ENCODE measurements at places on chromosomes 6 and 20.

DNA sequence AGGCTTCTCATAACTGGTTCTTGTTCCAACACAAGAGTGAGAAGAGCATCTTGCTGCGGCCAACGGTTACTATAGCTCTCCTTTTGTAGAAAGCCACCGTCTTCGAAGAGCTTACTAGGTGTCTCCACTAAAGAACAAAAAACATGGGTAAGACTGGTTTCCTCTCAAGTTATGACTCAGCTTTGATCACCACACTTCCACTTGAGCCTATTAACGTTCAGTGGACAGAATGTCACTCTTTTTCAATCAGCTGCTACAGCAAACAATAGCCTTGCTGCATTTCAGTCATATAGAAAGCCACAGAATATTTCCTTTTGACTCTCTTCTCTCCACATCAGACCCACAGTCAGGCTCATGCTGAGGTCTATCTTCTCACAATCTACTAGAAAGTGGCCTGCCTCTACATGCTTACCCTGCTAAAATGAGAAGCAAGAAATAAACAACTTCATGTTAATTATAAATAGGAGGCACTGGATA is 243.5 kb upstream of the PREP start:
- no peak for DNase-seq

- DNase-seq = peak; percentile 77
Observed at GRCh38 chr6:37381579-37381978, 27.8 kb downstream of the RNF8 start.

DNA sequence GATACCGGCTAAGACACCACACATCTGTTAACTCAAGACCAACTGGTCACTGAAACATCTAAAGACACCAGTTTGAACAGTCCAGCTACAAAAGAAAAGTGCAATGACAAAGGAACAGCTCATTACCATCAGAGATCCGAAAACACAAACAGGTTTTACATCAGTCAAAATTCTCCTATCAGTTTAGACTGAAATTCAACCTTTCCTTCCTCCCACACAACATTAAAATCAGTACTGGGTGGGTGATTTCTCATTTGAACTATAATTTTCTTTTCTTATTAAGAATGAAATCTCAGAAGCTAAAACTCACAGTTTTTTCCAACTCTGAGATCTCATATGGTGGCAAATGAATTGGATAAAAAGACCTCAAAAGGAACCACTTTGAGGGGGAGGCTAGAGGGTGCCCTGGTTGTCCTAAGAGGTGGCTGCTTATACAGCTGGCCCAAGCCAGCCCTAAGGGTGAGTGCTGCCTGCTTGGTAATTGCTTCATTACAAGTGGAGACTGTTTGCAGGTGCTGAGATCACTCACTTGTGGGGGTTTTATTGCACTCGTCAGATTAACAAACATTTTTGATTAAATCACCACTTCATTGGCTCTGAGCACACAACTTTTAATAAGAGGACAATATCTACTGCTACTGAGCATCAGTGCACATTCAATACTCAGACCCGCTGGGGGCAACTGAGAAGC is 4.3 kb downstream of the CCDC167 start:
- DNase-seq = no peak

- no peak for DNase-seq
Observed at GRCh38 chr6:143205131-143205535, 144.4 kb downstream of the AIG1 start.

DNA sequence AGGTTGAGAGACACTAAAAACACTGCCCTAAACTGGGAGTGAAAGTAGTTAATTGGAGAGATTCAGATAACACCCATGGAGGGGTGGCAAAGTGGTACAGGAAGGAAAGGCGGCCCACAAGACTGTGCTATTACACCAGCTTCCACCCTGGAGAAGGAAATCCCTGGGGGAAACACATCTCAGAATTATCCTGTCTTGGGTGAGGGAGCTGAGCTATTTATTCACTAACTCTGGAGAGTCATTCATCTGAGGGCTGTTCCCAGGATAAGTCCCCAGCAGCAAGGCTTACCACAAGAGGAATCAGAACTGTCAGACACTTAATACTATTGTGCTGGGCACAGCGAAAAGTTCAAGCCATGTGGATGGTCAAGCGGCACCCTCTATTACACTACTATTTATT is 9.9 kb downstream of the TBCC start:
- DNase-seq = no peak

DNA sequence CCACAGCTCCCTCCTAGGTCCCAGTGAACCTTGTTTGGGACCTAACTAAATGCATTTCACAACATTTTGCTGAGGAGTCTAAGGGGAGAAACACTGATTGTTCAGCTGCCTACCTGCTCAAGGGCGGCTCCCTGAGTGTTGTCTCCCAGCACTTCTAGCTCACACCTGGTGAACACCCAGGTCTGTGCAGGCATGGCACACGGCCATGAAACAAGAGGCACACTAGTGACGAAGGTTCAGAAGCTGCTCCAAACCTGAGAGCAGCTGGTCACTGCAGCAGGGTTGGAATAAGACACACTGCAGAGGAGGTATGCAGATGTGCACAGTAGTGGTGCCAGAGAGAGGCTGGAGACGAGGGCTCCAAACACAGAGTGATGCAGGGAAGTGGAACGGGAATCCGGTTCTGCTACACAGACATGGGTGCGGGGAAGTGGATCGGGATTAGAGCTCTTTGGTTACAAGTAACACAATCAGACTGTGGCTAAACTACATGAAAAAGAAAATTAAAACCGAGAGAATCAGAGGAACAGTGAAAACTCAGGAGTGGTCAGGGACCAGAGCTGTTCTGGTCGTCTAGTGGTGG is 486.1 kb upstream of the CDH4 start:
- DNase-seq = no peak

DNA sequence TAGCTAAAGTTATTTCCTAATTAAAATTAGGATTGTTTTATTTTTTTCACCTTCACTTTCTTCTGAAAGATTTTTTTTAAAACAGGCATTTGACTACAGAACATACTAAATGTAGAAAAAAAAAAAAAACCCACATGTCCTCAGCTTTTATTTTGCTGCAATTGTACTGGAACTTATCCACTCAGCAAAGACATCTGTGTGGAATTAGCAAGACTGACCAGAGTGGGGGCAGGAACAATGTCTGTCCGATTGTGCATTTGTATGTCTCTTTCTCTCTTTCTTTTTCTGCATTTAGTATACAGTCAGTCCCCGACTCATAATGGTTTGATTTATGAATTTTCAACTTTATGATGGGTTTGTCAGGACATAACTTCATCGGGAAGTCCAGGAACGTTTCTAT is 77.3 kb downstream of the CHD6 start:
- DNase-seq = no peak

GRCh38 chr20:15033269-15033668 is 695.9 kb upstream of the FLRT3 start:
- DNase-seq = no peak

GRCh38 chr6:24933868-24934401 is 1.8 kb downstream of the RIPOR2 start:
- peak; percentile 46 for DNase-seq

DNA sequence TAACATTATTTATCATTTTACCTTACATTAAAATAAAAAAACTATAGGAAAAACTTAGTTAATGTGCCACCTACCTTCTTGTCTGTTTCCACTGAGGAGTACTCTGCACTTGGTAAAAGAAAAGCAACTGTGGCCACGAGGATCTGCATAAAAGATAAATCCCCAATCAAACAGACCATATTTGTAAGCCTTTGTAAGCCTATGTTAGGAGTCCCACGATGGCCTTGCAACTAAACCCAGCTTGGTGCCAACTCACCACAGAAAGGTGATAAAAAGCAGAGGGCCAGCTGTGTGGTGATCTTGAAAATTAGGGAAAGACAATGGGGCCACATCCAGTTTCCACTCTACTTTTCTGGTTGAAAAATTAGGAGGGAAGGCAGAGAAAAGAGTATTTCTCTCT is 156.9 kb downstream of the INSM1 start:
- no peak for DNase-seq

- DNase-seq = no peak
Observed at GRCh38 chr6:112626468-112627082, 279.4 kb downstream of the RFPL4B start.

- no peak for DNase-seq
Observed at GRCh38 chr20:57612916-57613315, 7.3 kb downstream of the ZBP1 start.

DNA sequence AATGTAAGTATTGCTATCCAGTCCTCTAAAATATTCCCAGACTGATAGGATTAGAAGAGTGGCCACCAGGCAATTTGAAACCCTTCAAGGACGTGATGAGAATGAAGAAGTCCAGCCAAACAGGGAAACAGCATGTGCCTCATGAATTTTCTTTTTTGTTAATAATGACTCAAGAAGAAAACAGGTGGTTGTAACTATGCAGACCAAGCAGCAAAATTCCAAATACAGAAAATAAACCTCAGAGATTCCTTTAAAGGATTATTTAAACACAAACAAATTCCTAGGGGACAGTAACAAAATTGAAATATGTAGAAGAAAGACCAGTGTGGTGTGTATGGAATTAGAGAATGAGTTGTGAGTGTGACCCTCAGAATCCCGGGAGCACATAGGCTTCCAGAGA is 239.2 kb downstream of the KCNQ5 start:
- DNase-seq = no peak

GRCh38 chr6:64520050-64520449 is 884.4 kb downstream of the PHF3 start:
- DNase-seq = no peak

DNA sequence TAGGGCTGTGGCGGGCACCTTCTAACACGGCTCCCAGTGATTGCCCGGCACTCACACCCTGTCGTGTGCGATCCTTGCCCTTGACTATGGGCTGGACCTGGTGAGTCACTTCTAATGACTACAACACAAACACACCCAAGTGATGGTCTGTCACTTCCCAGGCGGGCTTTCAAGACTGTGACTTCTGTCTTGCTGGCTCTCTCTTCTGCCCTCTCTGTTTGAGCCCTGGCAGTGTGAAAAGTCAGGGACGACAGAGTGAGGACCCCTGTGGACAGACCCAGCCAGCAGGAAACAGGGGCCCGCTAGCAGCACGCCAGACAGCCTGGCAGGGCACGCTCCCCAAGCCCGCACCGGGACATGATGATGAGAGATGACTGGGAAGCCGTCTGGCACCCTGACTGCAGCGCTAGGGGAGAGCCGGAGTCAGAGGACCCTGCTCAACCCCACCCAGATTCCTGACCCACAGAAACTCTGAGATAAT is 43.0 kb downstream of the KIF16B start:
- no peak for DNase-seq

DNA sequence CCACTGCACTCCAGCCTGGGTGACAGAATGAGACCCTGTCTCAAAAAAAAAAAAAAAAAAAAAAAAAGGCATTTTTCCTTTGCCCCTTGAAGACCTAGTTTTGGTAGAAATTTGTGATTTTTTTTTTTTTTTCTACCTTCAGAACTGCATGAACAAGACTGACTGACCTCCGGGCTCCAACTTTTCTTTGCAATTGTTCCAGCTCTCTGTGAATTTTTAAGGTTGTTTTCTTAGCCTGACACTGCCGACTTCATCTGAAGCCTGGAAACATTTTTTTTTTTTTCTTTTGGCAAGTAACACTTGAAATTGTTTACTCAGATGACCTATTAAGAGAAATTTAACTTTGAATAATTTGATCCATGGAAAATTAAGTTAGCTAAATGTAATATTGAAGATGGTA is 73.0 kb downstream of the SLC24A3 start:
- DNase-seq = no peak

GRCh38 chr6:105986998-105987397 is 99.1 kb upstream of the PRDM1 start:
- DNase-seq = no peak

GRCh38 chr6:44247338-44248302 is 719 bp downstream of the HSP90AB1 start:
- peak; percentile 81 for DNase-seq

GRCh38 chr20:41366546-41367392 is at the start of gene EMILIN3:
EMILIN3 (minus strand) TSS chr20:41366818; CDS start chr20:41366634, 184 bp downstream.
- no peak for DNase-seq

DNA sequence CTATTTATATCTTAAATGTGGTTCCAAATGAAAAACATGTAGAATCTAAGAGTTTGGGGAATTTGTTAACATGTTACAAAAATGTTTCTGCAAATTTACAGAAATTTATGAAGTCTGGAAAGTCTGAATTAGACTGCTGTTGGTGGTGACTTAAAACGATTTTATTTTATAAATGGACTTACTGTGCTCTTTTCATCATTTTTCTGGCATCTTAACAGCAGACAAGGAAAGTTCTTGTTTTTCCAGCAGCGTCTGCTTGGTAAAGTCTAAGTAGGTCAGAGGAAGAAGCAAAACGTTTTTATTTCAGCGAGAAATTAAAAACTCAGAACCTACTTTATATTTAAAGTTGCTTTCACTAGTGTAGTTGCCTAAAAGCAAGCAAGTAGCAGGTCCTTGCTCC is 48.6 kb upstream of the COL9A1 start:
- DNase-seq = no peak

DNA sequence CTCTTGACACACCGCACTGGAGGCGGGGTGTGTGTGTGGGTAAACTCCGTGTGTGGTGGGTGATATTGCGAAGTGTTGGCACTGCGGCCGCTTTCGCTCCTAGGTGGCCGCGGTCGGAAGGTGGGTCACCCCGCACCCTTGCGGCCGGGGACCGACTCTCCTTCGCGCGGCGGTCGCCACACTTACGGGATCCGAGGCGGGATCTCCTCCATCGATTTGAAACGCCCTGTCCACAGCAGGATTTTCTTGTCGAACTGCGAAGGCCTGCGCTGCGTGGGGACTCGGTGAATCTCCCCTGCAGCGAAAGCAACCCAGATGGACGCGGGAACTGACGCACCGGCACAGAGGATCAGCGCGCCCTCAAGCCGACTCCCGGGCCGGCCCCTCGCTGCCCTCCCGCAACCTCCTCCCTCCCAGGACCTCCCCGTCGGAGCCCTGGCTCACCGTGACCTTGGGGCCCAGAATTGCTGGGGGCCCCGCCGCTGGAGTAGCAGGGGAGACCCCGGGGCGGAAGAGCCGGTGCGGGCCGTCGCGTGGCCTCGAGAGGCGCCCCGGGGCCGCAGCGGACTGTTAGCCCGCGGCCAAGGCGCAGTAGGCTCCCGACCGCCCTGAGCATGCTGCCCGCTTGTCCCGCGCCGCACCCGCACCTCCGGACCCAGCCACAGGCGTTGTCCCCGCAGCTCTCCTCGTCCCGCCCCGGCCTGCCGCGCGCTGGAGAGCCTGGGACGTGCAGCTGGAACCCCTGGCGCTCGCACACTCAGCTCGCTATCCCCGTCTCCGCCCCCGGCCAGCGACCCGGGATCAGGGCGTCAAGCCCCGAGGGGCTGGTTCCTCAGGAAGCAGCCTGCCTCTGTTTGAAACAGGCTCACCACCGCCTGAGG is at the start of gene FAM162B:
FAM162B (minus strand) TSS at position 759 of the 881 bp plus-strand sequence; CDS start at position 616, 143 bp downstream.
- DNase-seq = no peak

DNA sequence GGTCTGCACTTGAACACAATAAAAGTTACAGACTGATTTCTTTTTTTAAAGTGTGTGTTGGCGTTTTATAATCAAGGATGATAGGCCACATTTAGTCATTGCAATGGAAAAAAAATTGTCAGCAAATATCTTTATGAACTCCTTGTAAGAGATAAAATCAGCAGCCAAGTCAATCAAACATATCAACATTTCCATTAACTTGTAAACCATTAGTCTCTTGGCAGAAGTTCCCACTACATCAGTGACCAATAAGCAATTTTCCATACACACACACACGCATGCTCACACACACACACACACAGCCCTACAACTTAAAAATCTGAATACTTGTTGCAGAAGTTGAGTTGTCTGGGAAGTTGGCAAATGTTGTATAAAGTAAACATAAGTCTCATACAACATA is 315.9 kb upstream of the KCNQ5 start:
- DNase-seq = no peak
